ENCODE measurements at places on chromosomes 5 and 9.

GRCh38 chr5:115321309-115321708 lies 24.9 kb upstream of the CCDC112 start:
- no peak for DNase-seq

DNA sequence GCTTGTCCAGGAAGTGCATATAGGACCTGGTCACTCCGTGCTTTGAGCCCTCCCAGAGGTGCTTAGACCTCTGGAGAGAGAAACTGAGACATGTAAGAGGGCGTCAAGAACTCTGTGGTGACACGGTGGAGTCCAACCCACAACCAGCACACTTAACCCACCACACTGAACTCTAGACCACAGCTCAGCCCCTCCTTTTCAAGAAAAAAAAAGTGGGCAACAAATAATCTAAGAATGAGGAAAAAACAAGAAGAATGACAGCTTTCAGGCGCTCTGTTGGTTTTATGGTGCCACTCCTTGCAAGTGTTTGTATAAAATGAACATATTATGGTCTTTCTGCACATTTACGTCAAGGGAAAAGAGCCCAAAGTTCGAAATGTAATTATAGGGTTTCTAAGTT lies 50.2 kb upstream of the SNAPC3 start:
- no peak for DNase-seq

- DNase-seq, result no peak
Observed at GRCh38 chr9:119961774-119962424, 592.7 kb upstream of the BRINP1 start.

- no peak for DNase-seq
Observed at GRCh38 chr5:66039296-66039695, 104.8 kb upstream of the SREK1 start.

GRCh38 chr5:96008987-96009647 lies 47.5 kb upstream of the ELL2 start:
- no peak for DNase-seq

DNA sequence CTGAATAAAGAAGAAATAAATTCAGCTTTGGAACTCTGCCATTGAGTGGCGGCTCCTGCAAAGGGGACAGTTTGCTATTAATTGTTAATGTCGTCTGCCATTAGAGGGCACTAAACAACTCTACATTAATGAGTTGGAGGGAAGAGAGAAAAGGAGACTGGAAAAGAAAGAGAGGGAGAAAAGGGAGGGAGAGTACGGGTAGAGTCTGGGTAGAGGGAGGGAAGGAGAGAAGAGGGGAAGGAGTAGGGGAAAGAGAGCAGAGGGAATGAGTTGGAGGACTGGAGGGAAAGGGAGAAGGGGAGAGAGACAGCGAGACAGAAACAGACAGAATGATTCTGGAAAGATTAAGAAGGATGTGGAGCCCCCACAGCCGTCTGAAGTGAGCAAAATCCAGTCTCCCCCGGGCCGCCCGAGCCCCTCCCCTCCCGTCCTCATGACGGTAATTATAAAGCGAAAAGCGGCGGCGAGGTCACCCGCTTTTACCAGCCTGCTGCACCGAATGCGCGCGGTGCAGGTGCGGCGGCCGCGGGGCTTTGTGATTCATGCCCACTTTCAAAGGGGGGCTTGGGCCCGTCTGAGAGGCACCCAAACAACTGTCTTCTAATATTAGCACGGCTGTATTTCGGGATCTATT lies 1.9 kb upstream of the FST start:
- no peak for DNase-seq

DNA sequence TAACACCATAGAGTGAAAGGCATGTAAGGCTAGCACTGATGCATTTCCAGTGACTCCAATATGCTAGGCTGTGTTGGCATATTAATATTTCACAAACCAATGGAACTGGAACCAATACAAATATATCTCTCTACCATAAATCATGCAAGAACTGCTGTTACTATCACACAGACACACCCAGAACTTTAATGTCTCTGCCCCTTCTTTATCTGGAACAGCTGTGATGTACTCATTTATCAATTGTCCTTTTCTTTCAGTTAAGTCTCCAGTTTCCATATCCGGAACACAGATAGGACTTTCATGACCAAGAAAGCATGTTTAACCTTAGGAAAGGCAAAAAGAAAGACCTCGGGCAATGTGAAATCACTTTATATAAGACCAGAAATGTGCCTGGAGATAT lies 70.3 kb downstream of the SPTLC1 start:
- DNase-seq, result no peak

All from activated effector memory CD4-positive, alpha-beta T cell treated with Interleukin-2 at 50 U/mL for 16 hours (primary cell).